ENCODE measurements at places on chromosomes 2 and 18.
A peak's percentile ranks its signal among the peaks of the same experiment; 100 is the strongest.

DNA sequence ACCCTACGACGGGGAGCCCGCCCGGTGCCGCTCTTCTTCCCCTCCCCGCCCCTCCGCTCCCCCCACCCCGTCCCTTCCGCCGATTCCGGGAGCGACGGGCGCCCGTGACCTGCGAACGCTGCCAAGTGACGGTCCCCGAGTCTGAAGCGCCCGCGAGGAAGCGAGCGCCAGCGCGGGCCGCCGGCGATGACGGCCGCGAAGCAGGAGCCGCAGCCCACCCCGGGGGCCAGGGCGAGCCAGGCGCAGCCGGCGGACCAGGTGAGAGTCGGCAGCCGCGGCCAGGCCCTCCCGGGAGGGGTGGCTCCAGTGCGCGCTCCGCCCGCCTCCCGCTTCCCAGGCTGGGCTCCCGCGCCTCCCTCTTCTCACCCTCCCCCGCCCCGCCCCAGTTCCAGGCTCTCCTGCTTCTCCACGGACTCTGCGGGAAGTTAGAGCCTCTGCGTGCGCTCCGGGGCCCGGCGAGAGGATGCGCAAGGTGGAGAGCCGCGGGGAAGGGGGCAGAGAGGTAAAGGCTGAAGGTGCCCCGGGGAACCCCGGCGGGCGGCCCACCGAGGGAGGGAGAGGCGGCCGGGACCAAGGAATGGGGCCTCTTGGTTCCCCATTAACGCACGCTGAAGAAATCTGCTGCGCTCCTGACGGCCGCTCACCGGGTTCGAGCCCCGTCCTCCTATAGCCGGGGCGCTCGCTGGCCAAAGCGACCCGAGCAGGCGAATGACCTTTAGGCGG, 719.5 kb downstream of the DPP10 start:
- DNase-seq: peak; percentile 15

GRCh38 chr18:23144640-23145039, 9.4 kb downstream of the CABLES1 start:
- DNase-seq: no peak

GRCh38 chr2:49959961-49960553, 805.7 kb upstream of the FSHR start:
- DNase-seq: no peak

- DNase-seq: no peak
These were observed 65.9 kb downstream of the PDE11A start for GRCh38 chr2:178006710-178007109.

GRCh38 chr2:239399433-239399920, 1.3 kb downstream of the HDAC4 start:
- no peak for DNase-seq

DNA sequence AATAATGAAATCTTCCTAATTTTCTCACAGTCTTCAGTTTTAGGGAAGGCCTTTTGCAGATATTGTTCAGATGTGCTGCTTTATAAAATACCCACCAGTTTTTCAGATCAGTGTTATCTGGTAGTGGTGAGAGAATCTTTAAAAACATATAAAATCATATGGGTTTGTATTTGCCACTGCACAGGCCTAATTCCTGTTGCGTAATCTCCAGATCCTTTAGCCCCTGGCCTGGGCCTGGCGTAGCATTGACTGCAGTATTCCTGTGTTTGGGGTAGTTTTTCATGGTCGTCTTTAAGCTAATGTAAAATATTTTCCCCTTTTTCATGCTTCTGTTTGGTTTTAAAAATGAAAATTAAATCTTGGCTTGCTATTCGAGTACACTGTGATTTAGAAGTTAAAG, 43.2 kb downstream of the TSHZ1 start:
- DNase-seq: no peak

- DNase-seq: no peak
These were observed 4.9 kb downstream of the UCN start for GRCh38 chr2:27303093-27304025.

GRCh38 chr2:46875226-46875899, 40.2 kb downstream of the MCFD2 start:
- DNase-seq: no peak

- DNase-seq: no peak
These were observed 109.2 kb upstream of the VRK2 start for GRCh38 chr2:57937456-57937855.

GRCh38 chr18:13398631-13399030, 180.1 kb downstream of the LDLRAD4 start:
- no peak for DNase-seq

GRCh38 chr2:10720306-10720705, 1.1 kb upstream of the ATP6V1C2 start:
- no peak for DNase-seq

DNA sequence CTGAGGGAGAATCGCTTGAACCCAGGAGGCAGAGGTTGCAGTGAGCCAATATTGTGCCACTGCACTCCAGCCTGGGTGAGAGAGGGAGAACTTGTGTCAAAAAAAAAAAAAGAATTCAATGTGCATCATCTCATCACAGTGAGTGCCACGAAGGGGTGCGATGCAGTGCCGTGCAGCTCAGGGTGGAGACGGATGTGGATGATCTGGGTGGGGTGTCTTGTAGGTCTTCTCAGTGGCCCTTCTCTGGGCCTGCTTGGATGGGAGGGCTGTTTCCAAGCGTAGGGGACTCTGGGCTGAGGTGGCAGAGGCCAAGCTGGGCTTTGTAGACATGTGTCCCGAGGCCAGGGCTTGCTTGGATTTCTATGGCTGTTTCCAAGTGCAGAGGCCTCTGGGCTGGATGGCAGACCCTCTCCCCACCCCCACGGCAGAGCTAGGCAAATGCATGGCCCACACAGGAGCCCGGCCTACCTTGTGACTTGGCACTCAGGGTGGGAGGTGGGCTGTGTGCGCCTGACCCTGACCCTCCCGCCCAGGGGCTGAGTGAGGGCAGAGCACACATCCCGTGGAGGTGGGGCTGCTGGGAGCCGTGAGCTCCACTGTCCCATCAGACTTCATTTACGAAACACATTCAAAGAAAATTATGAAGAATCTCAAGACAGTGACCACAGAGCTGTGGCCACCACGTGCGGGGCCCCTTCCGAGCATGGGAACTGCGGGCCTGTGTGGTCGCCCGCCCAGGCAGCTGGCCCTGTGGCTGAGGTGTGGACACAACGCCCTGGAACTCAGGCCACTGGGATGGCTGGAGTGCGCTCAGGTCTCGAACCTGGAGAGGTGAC, 76.4 kb downstream of the ASB1 start:
- no peak for DNase-seq

- no peak for DNase-seq
These were observed 316.5 kb downstream of the CYP26B1 start for GRCh38 chr2:71831193-71831577.

All from renal cortex interstitium (tissue), 15 donors.